ENCODE measurements at places on chromosomes 6 and 20.

- DNase-seq, result no peak
These were observed 14.5 kb downstream of the ENPP4 start for GRCh38 chr6:46144270-46144669.

DNA sequence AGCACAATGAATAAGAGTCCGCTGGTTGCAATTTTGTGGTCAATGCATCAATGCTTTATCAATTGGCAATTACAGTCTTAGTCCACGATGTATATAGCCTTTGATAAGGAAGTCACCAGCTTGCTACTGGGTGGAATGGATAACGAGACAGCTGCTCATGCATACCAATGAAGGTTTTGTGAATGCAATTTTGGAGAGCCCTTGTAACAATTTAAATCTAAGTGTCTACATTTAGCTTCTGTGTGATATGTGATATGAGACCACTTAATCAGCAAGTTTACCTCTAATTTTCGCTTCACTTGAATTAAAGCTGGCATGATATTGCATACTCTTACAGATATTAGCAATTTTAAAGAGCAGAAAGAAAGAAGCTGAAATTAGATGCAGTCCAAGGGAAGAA is 543.9 kb downstream of the RNF144B start:
- DNase-seq, result no peak

- DNase-seq, result no peak
These were observed 5.9 kb downstream of the SLC18B1 start for GRCh38 chr6:132792510-132792909.

- no peak for DNase-seq
These were observed 57.0 kb upstream of the STX16 start for GRCh38 chr20:58593880-58594638.

- DNase-seq, result no peak
These were observed 159.0 kb downstream of the ZNF217 start for GRCh38 chr20:53434662-53435061.
